ENCODE measurements at places on chromosomes 6 and 20.

DNA sequence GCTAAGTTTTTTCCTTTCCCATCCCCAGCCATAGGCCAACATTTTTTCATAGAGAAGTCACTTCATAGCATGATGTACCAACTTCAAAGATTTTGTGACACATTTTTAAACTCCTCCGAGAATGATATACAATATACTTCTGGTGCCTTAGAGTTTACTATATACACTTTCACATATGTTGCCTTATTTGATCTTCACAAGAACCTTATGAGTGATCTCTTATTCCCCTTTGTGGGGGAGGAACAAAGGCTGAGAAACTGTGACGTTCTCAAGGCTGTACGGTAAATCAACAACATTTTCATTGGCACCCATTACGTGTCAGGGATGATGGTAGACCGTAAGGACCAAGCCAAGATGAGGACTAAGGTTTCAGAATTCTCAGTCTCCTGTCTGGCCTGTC lies 130.0 kb downstream of the RFPL4B start:
- no peak for DNase-seq

GRCh38 chr6:169975701-169976100 lies 224.3 kb downstream of the ERMARD start:
- no peak for DNase-seq

DNA sequence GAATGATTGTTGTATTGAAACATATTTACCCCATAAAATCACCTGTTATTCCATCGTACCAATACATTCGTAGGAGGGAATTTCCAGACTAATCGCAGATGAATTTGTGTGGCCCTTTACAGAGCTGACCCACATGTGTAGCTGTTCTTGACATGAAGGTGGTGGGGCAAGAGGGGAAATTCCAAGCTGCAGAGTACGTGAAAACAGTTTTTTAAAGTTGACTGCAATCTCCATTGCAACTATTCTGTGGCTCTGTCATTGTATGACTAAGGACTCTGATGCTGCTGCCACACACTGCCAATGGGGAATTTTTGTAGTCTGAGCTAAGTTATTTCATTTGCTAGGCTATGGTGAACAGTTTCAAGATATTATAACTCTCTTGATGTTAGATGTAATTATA lies 46.4 kb upstream of the ADTRP start:
- no peak for DNase-seq

DNA sequence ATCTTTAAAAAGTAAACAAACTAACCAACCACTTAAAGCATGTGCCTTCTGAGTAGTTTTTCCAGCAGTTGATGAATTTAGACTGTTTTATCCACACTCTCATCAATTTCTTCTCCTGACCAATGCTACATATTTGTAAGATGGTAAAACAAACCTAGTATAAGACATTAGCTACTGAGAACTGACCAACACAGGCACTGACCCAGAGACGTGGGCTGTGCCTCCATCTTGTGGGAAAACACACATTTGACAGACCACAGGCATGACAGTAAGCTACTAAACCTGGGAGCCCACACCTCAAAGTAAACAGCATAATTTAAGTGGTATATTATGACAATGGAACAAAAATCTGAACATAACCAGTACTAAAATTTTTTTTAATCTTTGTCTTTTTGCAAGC lies 121.4 kb upstream of the NRSN1 start:
- DNase-seq = no peak

DNA sequence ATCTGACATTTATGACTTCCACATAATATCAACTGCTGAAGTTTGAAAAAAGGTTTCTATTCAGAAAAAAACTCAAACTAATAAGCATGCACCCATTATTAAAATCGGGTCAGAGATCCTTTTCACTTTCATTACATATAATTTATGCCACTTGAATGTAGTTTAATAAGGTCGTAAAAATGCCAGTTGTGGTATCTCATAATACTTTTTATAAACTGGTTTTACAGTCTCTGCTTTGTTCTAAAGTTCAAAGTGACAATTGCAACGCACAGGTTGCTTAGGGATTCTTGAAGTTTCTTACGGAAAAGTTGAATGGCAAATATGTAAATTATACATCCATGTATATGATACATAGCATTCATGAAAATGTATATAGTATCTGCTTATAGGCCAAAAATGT lies 229.4 kb upstream of the CEP162 start:
- DNase-seq = no peak

DNA sequence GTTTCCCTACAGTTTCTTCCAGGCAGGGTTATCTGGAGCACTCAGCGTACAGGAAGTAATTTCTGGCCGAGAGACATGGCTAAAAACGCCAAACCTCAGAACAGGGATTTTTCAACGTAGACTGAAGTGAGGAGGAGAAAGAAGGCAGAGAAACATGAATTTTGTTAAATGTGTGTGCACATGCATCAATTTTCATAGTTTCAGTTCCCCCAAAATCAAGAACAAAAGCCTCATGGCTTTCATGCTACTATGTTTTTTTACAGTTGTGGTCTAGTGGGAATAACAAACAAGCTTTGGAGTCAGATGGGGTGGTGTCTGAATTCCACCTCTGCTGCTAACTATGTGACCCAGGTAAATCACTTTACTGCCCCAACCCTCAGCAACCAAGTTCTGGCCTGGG lies 4.9 kb downstream of the TOMM34 start:
- no peak for DNase-seq

DNA sequence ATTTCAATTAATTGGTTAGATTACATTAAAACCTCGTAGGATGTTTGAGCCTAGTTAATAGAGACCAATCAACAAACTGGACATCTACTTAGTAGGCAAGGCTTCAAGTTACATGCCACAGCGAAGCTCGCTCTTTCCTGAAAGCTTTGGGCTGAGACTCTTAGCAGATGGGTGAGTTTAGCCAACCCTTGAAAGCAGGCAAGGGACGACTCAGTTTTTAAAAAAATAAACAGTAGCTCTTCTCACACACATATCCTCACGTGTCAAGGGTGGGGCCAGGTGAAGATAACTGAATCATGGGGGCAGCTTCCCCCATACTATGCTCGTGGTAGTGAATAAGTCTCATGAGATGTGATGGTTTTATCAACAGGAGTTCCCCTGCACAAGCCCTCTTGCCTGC lies 775 bp downstream of the MTFR2 start:
- DNase-seq = no peak

DNA sequence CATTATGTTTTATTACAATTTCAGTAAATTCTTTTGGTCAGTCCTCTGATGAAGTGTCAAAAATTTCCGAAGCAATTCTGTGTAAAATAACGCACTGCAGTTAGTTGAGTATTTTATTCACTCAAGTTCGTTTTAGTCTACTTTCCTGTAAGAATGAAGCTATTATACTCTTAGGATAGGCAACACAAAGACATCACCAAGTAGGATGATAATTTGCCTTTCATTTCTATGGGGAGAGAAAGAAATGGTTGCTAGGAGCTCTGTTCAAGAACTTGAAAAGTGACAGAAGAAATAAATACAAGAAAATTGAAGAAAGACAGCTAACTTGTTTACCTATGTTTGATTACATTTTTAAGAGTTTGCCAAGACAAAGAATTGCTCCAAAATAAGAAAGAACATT lies 290.4 kb downstream of the EYS start:
- DNase-seq = no peak
